ENCODE measurements at places on chromosomes 7 and 10. TPM values are rescaled to one million over a fixed set of nuclear protein-coding genes. Genes with fewer than 3 reads are reported as not detected.
A peak's percentile ranks its signal among the peaks of the same experiment; 100 is the strongest.

DNA sequence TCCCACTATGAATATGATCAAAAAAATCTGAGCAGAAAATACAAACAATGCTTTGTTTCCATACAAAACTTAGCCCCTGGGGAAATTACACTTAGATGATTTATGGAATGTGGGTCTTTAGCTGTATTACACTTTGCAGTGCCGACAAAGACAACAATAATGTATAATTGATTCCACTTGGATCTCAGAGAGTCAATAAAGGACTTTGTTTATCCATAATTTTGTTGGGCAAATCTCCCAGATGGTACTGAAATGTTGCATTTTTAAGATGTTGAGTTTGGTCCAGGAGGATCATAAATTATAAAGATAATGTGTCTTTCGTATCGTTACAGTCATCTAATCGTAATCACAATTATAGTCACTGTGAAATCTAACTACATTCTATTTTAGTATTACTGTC, 66.9 kb upstream of the DOCK1 start:
- no peak for DNase-seq
- H3K4me3 ChIP-seq, result no peak overlapping the region
- H3K36me3 ChIP-seq, result no peaks in the 10 kb centered on the region
- no peaks in the 10 kb centered on the region for H3K27me3 ChIP-seq

GRCh38 chr7:123945938-123946337, 20.9 kb downstream of the SPAM1 start:
- H3K4me3 ChIP-seq, result no peak overlapping the region
- H3K36me3 ChIP-seq, result no peaks in the 10 kb centered on the region
- peaks cover 7% of the 10 kb centered on the region for H3K27me3 ChIP-seq
- no peak overlapping the region for H3K27ac ChIP-seq

- peak overlapping the region; percentile 39 for H3K4me3 ChIP-seq
- H3K36me3 ChIP-seq, result peaks cover 46% of the 10 kb centered on the region
- H3K27me3 ChIP-seq, result no peaks in the 10 kb centered on the region
These were observed 25.4 kb downstream of the RPP38 start for GRCh38 chr10:15122477-15123030.

DNA sequence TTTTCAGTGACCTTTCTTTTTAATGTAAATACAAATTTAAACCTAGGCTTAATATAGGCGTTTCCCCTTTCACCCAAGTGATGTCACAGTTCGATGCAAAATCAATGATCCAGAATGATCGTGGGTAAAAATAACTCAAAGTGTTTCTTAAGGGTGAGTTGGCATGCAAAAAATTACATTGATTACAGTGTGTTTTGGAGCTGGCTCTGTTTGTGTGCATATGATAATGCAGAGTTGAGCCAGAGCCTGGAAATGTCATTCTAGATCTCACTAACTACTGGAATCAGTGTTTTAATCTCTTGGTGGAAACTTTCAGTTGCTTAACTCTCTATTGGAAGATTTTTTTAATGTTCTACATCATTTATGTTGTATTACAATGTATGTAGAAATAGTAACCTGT, 72.5 kb upstream of the MXI1 start:
- no peak overlapping the region for H3K4me3 ChIP-seq
- H3K4me1 ChIP-seq, result peaks cover 15% of the 10 kb centered on the region
- no peaks in the 10 kb centered on the region for H3K27me3 ChIP-seq

GRCh38 chr10:34698979-34699378, 116.1 kb downstream of the PARD3 start:
- H3K27ac ChIP-seq, result no peak overlapping the region
- DNase-seq, result no peak
- no peak overlapping the region for H3K4me3 ChIP-seq

DNA sequence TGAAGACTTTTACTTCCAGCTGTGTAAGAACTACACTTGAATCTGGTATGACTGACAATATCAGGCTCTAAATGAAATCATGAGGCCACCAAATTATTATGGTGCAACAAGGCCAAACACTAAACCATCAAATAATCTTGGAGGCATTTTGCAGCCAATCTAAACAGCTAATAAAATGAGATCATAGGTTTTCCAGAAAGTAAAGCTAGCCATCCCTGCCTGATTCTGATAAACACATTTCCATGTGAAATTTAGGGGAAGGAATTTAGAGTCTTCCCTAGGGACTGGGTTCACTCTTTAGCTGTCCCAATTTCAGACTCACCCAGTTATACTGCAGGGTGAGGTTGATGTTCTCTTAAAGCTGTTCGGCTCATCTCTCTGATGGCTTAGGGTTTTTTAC, 190.3 kb upstream of the TMEM196 start:
- H3K4me3 ChIP-seq, result no peak overlapping the region
- no peak for DNase-seq
- H3K27me3 ChIP-seq, result no peaks in the 10 kb centered on the region
- no peaks in the 10 kb centered on the region for H3K4me1 ChIP-seq
- no peaks in the 10 kb centered on the region for H3K36me3 ChIP-seq
- H3K27ac ChIP-seq, result no peak overlapping the region

DNA sequence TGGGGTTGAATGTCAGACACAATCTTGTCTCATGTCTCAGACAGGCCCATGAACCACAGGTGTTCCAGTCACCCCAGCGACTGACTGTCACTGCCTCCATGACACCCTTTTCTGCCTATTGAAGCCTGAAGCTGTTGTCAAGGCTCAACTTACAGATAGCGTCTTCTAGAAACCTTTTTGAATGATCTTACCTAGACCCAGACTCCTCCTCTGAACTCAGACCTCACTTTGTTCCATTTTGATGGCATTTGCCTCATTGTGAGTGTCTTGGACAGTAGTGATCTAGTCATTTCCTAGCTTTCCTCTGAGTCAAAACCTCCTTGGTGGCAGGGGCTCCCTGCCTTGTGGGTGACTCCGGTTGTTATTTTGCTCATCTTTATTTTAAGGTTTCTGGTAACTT, 98.3 kb upstream of the AGK start:
- H3K27ac ChIP-seq, result no peak overlapping the region
- H3K4me3 ChIP-seq, result no peak overlapping the region
- DNase-seq, result no peak
- H3K36me3 ChIP-seq, result no peaks in the 10 kb centered on the region
- peaks cover 3% of the 10 kb centered on the region for H3K27me3 ChIP-seq

GRCh38 chr7:68684246-68684839, 913.9 kb upstream of the AUTS2 start:
- DNase-seq, result no peak
- no peaks in the 10 kb centered on the region for H3K27me3 ChIP-seq
- no peak overlapping the region for H3K27ac ChIP-seq
- no peaks in the 10 kb centered on the region for H3K36me3 ChIP-seq
- no peak overlapping the region for H3K4me3 ChIP-seq

DNA sequence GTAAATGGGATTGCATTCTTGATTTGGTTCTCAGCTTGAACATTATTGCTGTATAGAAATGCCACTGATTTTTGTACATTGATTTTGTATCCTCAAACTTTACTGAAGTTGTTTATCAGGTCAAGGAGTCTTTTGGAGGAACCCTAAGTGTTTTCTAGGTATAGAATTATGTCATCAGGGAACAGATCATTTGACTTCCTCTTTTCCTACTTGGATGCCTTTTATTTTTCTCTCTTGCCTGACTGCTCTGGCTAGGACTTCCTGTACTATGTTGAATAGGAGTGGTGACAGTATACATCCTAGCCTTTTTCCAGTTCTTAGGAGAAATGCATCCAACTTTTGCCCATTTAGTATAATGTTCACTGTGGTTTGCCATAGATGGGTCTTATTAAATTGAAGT, 48.8 kb downstream of the ANXA8 start:
- H3K27me3 ChIP-seq, result peaks cover 38% of the 10 kb centered on the region
- H3K4me1 ChIP-seq, result no peaks in the 10 kb centered on the region
- no peak for DNase-seq
- no peak overlapping the region for H3K27ac ChIP-seq

DNA sequence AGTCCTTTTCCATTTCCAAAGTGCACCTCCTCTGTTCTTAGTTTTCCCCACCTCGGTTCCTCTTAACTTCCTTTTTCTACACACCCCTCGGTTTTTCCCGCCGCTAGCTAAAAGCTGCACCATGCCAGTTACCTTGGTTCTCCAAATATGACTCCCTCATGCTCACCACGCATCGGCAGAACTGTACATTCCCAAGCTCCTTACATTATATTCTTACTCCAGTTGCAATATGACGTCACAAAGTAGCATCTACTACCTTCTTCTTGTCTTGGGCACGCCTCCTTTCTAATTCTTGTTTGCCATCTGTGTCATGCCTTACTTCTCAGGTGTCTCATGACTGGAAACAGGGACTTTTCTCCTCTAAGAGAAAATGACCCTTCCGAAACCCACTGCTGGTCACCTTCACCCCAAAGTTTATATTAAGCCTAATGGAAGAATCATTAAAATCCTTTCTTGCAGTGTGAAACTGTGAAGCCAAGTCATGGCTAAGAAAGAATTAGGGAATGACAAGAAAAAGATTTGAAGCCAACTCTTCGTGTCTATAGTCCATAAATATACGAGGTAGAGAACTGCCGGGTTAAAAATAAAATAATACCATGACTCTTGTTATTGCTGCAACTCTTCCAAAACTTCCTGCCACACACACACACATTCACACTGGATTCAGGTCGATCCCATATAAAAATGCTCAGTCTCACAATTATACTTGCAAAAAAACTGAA, 1.7 kb downstream of the ESYT2 start:
- H3K4me3 ChIP-seq, result peak overlapping the region; percentile 87
- DNase-seq, result peak; percentile 80
- peaks cover 11% of the 10 kb centered on the region for H3K27me3 ChIP-seq
- H3K36me3 ChIP-seq, result peaks cover 15% of the 10 kb centered on the region

- no peak for DNase-seq
- peak overlapping the region; percentile 93 for H3K27ac ChIP-seq
- H3K27me3 ChIP-seq, result peaks cover 2% of the 10 kb centered on the region
- H3K4me1 ChIP-seq, result peaks cover 84% of the 10 kb centered on the region
- peak overlapping the region; percentile 90 for H3K4me3 ChIP-seq
- peaks cover 93% of the 10 kb centered on the region for H3K36me3 ChIP-seq
These were observed 9.4 kb downstream of the GATA3 start for GRCh38 chr10:8063935-8064334.

DNA sequence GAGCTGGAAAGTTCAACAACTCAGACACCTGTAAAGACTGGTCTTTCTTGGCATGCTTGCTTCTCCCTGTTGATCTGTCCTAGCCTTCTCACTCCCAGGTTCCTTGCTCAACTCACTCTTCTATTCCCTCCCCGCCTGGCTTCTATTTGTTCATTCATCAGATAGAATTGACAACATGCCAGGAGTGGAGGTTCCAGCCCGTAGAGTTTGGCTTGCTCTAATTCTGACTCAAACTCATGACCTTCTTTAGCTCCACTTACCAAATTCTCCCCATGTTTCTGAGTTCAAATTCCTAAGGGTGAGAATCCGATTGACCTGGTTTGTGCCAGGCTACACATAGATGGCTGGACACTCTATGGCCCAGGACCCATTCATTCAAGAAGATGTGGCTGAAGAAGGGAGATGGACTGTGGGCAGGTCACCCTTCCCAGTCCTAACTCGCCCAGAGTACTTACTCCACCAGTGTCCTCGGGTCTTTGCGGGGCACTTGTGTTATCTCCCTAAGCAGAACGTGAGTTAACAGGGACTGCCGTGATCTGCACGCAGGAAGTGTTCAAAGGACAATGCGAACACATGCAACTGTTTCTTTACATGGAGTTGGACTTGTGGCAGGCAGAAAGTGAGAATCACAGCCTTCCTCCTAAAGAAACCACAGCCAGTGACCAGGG, 4.0 kb upstream of the TMEM236 start:
- H3K4me1 ChIP-seq, result peaks cover 7% of the 10 kb centered on the region
- no peak overlapping the region for H3K4me3 ChIP-seq

DNA sequence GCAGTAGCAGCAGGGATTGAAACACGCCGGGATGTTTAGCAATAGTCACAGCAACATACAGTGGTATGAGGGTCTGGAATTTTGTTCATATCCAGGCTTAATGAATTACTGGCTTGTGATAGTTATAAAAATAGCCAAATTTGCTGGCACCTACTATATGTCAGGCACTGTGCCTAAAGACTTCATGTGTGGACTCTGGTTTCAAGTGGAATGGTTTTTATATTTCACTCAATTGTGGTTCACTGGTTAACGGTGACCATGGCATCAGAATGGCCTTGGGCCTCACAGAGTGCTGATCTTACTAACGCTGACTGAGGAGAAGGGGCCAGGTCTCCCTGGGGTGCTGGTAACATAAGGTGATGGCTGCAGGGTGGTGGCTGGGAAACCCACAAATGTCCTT, 55.7 kb downstream of the CELF2 start:
- no peaks in the 10 kb centered on the region for H3K4me1 ChIP-seq
- no peak overlapping the region for H3K27ac ChIP-seq
- no peak for DNase-seq
- H3K36me3 ChIP-seq, result no peaks in the 10 kb centered on the region
- peaks cover 52% of the 10 kb centered on the region for H3K27me3 ChIP-seq

- peaks cover 13% of the 10 kb centered on the region for H3K27me3 ChIP-seq
- DNase-seq, result no peak
- no peak overlapping the region for H3K4me3 ChIP-seq
- H3K27ac ChIP-seq, result no peak overlapping the region
- no peaks in the 10 kb centered on the region for H3K36me3 ChIP-seq
These were observed 294.7 kb downstream of the TCF7L2 start for GRCh38 chr10:113244750-113245149.

DNA sequence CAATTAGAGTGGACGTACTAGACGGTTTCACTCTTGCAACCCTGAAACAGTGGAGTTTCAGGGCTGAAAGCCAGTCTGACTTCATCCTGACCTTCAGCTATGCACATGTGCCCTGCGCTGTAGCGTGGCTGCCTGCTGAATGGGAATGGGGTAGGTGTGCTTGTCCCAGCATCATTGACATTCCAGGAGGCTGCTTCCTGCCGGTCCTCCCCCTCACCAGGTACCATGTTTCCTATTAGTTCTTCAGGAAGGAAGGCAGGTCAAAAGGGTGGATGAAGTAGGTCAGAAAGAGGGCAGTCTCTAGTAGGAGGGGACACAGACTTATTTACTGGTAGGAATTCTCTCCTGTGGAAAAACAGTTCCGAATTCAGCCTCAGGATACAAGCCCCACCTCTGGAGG, 551.8 kb upstream of the GALNT17 start:
- H3K27ac ChIP-seq, result no peak overlapping the region
- H3K4me3 ChIP-seq, result no peak overlapping the region
- H3K27me3 ChIP-seq, result no peaks in the 10 kb centered on the region
- no peak for DNase-seq
- H3K4me1 ChIP-seq, result no peaks in the 10 kb centered on the region

Gene TUBAL3
- 0.14 TPM for total RNA-seq

Gene PHYHIPL
- not detected for total RNA-seq

Gene TAS2R5
- total RNA-seq, result 1.0 TPM

Gene IFIT1B
- not detected for total RNA-seq

Gene SEC61G
- 170 TPM for total RNA-seq

Gene CAMK2B
- total RNA-seq, result 1.6 TPM

Gene CCL24
- not detected for total RNA-seq

Gene HTRA1
- not detected for total RNA-seq

All from activated CD4-positive, alpha-beta T cell treated with anti-CD3 and anti-CD28 coated beads, Interleukin-2, amount 10 ng/mL, durations not matched to agents 24 days and 14 days (primary cell).